ENCODE measurements at places on chromosomes 7 and 10.
A peak's percentile ranks its signal among the peaks of the same experiment; 100 is the strongest.

DNA sequence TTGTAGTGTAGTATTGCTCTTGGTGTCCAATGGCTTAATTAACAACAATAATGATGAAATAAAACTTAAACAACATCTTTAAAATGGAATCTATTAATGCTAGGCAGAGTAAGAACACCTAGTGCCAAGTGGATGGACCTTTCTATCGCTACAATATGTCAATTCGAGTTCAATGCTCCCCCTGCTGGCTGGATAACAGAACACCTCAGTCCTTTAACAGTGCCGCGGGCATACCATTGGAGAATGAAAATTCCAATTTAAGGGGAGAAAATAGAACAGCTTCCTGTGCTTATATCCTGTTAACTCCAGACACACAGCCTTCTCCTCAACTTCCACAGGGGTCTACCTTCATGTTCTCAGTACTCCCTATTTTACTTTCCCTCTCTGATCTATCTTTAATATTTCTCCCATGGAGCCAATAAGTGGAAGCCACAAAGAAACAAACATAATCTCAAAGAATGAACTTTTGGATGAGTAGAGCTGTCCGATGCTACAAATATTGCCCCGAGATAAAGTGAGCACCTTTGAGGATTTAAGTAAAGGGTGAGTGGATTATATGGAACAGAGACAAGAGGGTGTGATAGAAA lies 41.4 kb downstream of the COL1A2 start:
- peak; percentile 40 for DNase-seq

DNA sequence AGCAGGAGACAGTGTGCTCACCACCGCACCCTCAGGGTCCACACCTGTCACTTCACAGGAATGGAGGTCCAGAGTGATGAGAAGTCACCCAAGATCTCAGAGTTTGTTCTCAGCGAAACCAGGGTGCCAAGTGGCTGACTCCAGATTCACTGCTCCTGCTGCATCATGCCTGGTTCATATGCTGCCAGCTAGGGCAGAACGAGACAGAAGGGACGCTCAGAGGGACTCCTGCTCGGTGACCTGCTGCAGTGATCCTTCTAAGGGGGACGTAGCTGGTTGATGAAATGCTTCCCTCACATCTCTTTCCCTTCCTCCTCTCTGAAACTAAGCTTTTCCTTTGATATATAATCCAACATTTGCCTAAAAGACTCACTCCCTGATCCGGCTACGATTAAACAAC lies 248.5 kb downstream of the SFMBT2 start:
- DNase-seq: no peak

GRCh38 chr7:84236398-84236797 lies 41.8 kb upstream of the SEMA3A start:
- no peak for DNase-seq

DNA sequence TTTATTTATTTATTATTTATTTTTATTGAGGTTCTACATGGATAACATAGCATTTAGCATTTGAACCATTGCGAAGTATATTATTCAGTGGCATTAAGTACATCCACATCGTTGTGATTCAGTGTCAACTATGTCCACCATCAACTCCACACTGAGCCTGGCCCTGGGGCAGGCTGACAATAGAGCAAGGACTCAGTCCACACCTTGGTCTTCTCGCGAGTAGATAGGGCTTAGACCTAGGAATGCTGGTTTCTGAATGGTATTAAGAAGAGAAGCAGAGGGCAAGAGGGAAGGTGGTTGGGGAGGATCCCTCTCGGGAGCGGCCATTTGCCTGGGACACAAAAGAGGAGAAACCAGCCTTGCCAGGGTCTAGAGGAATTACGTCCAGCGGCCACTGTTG lies 599.2 kb upstream of the MGMT start:
- no peak for DNase-seq

- no peak for DNase-seq
Measured at GRCh38 chr7:38481401-38481800, 149.8 kb downstream of the AMPH start.

- DNase-seq: no peak
Measured at GRCh38 chr10:103569896-103570295, 76.4 kb downstream of the NEURL1 start.

DNA sequence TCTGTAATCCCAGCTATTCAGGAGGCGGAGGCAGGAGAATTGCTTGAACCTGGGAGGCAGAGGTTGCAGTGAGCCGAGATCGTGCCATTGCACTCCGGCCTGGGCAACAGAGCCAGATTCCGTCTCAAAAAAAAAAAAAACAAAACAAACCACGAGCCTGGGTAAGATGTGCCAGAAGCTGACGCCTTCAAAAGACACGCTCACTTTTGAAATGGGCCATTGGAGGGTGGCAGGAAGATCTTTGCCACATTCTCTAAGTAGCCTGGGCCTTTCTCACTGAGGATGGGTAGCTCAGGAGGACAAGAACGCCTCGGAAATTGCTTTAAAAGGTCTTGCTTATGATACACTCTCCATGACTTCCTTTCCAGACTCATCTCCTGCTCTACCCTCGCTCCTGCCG lies 172.7 kb downstream of the SH3PXD2A start:
- no peak for DNase-seq

GRCh38 chr7:46318276-46318675 lies 397.2 kb upstream of the IGFBP3 start:
- no peak for DNase-seq

DNA sequence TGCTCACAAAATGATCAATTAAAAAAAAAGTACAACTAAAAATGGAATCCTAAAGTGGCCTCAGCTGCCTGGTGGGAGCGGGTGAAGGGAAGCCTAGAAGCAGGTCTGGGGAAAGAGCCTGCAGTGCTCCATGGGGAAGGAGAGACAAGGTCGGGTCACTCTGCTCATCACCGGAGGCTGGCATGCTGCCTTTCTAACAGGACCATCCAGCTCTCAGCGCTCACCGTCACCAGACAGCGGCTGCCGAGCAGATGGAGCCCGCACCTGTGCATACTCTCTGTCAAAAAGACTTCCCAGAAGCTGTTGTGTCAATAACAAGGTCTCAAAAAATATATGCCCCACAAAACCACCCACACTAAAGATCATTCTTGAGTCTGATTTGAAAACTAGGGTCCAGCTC lies 112.8 kb downstream of the BAMBI start:
- no peak for DNase-seq
